ENCODE measurements at places on chromosomes 7 and 10.

GRCh38 chr7:43384616-43385308 lies 198.1 kb upstream of the STK17A start:
- DNase-seq, result no peak

DNA sequence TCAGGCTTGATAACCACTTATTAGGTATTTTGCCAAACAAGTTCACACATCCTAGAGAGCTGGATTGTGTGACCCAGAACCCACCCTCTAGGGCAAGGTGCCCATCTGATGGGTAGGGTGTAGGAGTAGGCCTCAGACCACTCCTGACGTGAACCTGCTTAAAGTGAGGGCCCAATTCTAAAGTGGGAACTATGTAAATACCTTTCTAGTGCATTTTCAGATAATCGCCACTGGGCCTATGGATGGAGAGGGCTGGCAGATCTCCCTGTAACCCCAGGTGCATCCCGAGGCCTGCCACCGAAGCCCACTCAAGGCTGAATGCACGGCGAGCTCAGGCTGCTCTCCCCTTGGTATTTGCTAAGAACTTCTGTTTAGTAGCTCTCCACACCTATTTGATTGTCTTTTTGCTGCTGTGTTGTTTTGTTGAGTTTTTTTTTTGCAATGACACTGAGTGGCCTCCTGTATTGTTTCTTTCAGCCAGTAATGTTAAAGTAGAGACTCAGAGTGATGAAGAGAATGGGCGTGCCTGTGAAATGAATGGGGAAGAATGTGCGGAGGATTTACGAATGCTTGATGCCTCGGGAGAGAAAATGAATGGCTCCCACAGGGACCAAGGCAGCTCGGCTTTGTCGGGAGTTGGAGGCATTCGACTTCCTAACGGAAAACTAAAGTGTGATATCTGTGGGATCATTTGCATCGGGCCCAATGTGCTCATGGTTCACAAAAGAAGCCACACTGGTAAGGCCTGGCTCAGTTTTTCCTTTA lies 71.7 kb downstream of the IKZF1 start:
- no peak for DNase-seq

- DNase-seq, result no peak
Measured at GRCh38 chr7:81232084-81232799, 313.4 kb upstream of the SEMA3C start.

- no peak for DNase-seq
Measured at GRCh38 chr10:127802531-127803095, 65.6 kb downstream of the FOXI2 start.

GRCh38 chr7:33087356-33087755 lies 21.8 kb downstream of the RP9 start:
- no peak for DNase-seq
